ENCODE measurements at places on chromosomes 5 and 9.

- no peak for DNase-seq
These were observed 179.5 kb downstream of the YTHDC2 start for GRCh38 chr5:113692891-113693457.

- peak; percentile 63 for DNase-seq
These were observed 17.6 kb downstream of the TSTD2 start for GRCh38 chr9:97615439-97616072.

DNA sequence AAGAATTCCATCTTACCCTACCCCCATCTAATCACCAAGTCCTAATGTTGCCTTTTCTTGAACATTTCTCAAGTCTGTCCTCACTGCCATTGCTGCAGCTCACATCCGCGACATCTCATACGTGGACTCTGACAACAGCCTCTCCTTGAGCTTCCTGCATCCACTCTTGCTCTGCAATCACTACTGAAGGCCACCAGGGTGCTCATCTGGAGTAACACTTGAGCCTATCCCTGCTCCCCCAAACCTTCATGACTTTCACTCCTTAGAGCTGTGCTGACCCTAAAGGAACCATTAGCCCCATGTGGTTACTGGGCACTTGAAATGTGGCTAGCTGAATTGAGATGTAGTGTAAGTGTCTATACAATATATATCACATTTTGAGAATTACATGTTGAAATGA lies 46.4 kb upstream of the CTXN3 start:
- DNase-seq: no peak

DNA sequence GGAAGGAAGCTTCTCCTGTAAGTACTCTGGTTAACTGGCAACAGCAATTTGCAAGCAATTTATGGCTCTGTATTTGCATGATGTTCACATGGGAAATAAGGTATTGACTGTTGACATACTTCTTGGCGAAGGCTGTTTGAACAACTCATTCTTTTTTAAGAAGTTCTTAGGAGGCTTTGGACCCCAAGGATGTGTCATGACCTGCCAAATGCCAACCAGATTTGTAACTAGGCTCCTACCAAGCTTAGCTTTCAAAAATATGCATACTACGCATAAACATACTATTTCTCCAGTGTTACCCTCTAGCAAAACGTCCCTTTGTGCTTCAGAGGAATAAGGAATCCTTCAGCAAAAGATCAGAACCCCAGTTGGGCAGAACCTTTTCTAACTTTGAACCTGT lies 165.2 kb upstream of the MSX2 start:
- peak; percentile 51 for DNase-seq

DNA sequence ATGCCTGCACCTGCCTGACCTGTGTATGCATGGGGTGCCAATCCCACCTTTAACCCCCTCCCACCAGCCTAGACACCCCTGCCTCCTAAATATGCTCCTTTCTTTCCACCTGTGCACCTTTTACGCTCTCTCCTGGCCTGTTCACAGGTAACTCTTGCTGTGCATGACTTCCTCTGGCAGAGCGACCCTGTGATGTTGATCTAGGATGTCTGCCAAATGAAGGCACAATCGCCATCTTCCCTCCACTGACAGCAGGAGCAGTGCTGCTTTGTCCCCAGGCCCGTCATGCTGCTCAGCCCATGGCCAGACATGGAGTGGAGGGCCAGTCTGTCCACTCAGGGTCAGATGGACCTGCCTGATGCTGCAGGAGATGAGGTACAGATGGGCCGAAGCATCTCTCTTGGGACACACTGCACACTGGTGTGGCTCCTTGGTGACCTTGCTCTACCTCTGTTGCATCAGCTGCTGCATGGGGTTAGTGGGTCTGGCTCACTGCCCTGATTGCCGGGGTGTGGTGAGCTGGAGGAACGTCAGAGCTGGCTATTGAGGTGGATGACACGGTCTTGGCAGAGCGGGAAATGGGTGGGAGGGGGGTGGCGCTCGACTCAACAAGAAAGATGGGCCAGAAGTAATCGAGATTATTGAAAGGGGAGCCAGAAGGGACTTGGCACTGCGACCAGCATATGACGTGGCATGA lies 101.7 kb upstream of the PITX1 start:
- peak; percentile 23 for DNase-seq

- DNase-seq: no peak
These were observed 34.9 kb upstream of the TIFAB start for GRCh38 chr5:135487037-135487395.

Data from EL (cell line).